ENCODE measurements at places on chromosomes 3 and 15.

DNA sequence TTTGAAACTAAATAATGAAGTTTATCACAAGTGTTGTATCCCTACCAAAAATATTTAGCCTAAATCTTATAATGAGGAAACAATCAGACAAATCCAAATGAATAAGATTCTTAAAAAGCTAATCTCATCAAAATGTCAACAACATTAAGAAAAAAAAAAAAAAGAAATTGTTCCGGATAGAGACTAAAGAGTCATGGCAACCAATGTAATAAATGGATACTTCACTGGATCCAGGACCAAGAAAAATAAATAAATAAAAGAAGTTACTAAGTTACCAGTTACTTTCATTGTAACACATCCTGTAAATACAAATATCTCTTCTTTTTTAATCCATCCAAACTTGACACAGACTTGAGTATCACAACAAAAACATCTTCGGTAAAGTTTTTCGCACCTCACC, 607 bp downstream of the MRPL47 start:
- no peak for DNase-seq

DNA sequence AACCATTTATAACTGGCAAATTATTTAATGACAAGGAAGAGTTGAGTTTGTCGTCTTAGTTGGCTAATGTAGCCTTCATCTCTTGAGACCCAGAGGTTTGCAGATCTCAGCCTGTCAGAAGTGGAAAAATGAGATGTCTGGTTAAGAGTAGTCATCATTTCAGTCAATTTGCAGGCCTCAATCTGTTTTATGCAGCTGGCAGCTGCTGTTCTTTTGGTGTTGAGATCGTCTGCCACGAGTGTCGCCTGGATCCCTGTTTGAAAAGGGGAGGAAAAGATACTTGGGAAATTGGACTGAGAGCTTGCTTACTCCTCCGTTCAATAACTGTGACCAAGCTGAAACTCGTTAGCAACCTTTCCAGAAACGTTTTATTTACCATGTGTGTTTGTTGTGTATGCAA, 2.3 kb downstream of the PHLDB2 start:
- no peak for DNase-seq

DNA sequence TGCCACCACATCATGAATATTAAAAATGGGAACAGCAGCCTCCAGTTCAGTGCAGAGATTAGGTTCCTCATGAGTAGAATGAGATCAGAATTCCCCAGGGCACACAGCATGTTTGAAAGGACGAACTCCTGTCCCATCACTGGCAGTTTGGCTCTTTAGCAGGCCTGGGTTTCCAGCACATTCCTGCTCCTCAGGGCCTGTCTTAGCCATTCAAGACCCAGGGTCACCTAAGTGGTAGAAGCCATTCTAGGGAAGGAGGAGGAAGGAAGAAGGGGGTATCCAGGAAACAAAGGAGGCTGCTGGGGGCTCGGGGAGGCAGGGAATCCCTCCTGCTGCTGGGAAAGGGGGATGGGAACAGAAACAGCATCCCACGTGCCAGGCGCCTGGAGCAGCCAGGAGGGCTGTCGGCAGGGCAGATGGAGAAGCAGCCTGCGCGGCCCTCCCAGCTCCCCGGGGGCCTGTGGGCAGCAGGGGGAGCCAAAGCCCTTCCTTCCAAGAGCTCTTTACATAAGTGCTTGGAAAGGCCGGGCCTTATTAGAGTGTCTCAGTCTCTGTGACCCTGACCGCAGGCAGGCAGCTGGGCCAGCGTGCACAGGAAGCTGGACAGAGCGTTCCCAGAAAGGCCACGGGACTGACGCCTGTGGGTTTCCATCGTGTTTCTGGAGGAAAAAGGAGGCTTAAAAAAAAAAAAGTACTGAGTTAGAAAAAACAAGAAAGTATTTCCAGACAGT, 24.7 kb downstream of the LOXL1 start:
- peak; percentile 96 for DNase-seq

GRCh38 chr3:104018541-104018940, 1348.2 kb upstream of the ALCAM start:
- no peak for DNase-seq

DNA sequence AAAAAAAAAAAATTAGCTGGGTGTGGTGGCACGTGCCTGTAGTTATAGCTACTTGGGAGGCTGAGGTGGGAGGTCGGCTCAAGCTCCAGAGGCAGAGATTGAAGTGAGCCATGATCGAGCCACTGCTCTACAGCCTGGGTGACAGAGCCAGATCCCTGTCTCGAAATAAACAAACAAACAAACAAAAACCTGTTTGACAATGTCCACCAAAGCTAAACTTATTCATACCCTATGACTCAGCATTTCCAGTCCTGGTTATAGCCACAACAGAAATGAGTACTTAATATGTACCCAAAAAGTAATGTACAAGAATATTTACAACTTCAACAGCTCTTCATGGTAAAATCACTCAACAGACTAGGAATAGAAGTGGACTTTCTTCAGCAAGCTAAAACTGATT, 31.1 kb downstream of the SERP1 start:
- no peak for DNase-seq

- DNase-seq: no peak
Observed at GRCh38 chr3:67601385-67601784, 53.0 kb downstream of the SUCLG2 start.

- no peak for DNase-seq
Observed at GRCh38 chr3:31530039-31530959, 2.4 kb upstream of the STT3B start.

DNA sequence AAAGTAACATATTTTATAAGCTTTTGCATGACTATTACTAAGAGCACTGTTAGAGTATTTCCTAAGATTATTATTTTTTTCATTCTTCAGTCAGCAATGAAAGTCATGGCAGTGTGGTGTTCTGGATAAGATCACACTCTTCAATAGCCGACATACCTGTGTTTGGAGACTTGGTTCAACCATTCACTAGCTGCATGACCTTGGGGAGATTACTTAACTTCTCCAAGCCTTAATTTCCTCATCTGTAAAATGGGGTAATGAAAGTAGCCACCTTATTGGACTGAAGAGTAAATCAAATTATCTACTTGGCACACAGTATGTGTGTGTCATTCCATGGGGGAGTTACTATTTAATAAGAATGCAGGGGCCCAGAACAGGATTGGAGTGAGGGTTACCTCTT, 24.5 kb upstream of the PCOLCE2 start:
- no peak for DNase-seq

GRCh38 chr15:39100106-39100660, 480.7 kb upstream of the THBS1 start:
- no peak for DNase-seq

DNA sequence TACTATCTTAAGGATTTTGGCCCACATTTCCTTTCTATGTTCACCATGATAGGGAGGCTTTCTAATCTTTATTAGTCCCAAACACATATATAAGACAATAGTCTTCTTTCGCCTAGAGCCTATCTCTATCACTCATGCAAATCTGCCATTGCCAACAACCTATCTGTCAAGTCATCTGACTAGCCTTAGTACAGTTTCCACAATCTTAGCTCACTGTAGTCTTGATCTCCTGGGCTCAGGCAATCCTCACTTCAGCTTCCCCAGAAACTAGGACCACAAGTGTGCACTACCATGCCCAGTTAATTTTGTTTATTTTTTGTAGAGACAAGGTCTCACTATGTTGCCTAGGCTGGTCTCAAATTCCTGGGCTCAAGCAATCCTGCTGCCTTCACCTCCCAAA, 6.9 kb downstream of the TMEM39A start:
- no peak for DNase-seq

- no peak for DNase-seq
Observed at GRCh38 chr3:171765511-171765887, 44.8 kb downstream of the PLD1 start.
